ENCODE measurements at places on chromosomes 1 and 21.

- DNase-seq = no peak
Measured at GRCh38 chr1:106178791-106179190, 877.7 kb upstream of the PRMT6 start.

- no peak for DNase-seq
Measured at GRCh38 chr1:93468662-93469061, 20.7 kb downstream of the FNBP1L start.

GRCh38 chr1:212002536-212002935 lies 32.8 kb downstream of the INTS7 start:
- no peak for DNase-seq

GRCh38 chr21:34702341-34703170 lies 33.8 kb downstream of the CLIC6 start:
- no peak for DNase-seq

- DNase-seq = no peak
Measured at GRCh38 chr1:14704846-14705245, 106.4 kb downstream of the KAZN start.

DNA sequence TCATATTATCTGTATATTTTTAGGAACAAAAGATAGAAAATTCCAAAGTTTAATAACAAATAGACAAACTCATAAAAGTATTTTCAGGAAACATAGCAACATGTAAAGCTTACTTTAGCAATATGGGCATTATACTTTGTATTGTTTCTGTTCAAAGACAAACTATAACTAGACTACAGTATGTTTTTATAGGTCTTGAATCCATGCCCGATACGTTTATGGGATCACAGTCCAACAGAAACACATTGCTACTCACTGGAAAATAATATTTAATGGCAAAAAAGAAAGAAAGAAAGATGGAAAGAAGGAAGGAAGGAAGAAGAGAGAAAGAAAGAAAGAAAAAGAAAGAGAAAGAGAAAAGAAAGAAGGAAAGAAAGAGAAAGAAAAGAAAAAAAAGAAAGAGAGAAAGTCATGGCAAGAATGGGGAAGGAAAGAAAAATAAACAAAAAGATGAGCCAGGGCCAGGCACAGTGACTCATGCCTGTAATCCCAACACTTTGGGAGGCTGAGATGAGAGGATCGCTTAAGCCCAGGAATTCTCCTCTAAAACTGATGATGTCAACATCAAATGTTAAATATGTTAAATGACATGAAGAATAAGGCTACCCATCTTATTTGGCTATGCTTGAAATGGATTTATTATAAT lies 32.7 kb downstream of the TM2D1 start:
- DNase-seq = no peak

DNA sequence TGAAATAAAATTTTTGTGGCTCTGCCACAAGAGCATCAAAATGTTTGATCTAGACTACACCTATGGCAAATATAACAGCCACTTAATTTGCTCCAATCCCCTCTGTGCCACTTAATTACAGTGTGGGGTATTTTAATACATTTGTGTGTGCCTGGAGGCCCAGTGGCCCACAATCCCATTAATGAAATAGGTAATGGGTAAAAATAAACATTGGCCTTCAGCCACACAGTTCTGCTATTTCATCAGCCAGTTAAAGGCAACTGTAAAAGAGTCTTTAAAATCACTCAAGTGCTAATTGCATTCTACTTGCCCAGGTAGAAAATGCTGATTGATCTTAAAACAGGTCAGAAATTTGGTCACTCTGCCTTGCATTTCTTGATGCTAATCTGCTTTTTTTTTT lies 151.6 kb upstream of the UBE2U start:
- DNase-seq = no peak

DNA sequence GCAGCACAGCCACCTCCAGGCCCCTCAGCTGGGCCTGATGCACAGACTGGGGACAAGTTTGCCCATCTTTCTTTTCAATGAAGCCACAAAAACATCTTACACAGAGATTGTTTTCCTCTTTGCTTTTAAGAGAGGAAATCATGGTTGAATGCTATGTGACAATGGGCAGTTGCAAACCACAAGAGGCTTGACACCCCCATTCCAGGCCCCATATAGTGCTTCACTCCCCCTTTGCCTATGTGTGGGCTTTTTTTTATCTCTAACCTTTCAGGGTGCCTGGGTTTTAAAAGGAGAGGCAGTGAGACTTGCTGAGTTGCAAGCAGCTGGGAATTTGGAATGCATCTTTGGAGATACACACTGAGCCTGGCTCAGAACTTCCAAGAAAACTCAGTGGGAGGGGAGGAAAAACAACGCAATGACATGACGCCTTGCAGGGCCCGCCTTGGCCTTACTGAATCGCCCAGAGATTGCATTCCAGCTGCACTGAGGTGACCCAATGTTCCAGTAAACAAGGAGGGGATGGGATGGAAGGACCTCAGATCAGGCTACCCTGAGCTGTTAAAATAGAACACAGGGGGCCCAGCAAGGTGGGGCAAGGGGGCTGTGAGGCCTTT lies 145.2 kb upstream of the ZNF648 start:
- no peak for DNase-seq

- no peak for DNase-seq
Measured at GRCh38 chr1:114453361-114453784, 57.6 kb downstream of the TRIM33 start.

DNA sequence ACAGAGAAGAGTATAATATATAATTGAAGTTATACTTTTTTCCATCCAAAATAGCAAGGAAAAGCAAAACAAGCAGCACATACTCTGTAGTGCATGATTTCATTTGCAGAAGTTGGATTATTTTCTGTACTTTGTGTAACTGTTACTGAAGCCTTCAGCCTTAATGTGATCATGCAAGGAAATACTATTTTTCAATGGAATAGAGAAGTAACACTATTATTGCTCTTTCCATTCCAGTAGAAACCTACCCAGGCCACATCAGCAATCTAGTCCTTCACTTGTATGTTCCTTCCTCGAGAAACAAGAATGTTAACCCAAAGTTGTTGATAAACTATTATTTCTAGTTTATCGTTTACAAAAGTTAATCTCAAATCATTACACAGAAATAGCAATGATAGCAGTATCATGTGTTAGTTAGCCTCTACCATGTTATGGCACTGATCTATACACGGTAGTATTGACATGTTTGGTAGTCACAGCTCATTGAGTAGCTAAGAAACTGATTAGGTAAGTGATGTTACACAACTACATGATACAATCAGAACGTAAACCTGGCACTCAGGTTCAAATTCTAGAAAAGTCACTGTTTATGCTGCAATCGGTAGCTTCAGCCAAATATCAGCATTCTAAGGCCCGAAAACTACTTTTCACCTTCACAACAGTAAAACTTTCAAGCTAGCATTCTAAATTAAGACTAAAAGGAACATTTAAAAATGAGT lies 37.6 kb upstream of the CHRM3 start:
- DNase-seq = no peak

Measured in T47D (cell line).